ENCODE measurements at places on chromosomes 3 and 15.

- DNase-seq = no peak
Measured at GRCh38 chr3:114758831-114759699, 388.0 kb downstream of the ZBTB20 start.

GRCh38 chr15:84911879-84912660 is 27.6 kb downstream of the SLC28A1 start:
- no peak for DNase-seq

- no peak for DNase-seq
Measured at GRCh38 chr3:68220832-68221231, 566.4 kb upstream of the SUCLG2 start.

DNA sequence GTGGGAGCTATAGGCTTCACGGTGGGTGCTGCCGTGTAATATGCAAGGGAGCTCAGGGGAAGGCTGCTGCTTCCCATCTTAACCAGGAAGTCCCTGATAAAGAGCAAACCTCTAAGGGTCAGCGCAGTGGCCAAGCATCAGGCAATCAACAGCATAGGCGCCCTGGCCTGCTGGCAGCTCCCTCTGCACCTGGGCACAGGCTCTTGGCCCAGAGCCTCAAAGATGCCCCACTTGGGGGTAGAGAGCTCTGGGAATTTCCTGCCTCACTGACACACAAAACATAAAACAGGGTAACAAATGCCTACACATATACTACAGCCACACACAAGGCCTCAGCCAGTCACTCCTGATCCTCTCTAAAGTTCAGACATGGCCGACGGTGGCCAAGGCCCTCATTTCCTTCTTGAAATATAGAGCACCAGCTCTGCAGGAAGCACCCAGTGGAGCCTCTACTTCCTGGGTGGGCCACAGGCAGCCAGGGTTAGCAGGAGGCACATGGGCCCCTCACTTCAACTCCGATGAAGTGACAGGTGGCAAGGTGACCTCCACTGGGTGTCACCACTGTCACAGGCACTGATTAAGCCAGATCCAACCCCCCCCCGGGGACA is 20.5 kb downstream of the SLC41A3 start:
- DNase-seq = no peak

GRCh38 chr3:12356996-12357395 is 68.1 kb downstream of the PPARG start:
- DNase-seq = no peak

DNA sequence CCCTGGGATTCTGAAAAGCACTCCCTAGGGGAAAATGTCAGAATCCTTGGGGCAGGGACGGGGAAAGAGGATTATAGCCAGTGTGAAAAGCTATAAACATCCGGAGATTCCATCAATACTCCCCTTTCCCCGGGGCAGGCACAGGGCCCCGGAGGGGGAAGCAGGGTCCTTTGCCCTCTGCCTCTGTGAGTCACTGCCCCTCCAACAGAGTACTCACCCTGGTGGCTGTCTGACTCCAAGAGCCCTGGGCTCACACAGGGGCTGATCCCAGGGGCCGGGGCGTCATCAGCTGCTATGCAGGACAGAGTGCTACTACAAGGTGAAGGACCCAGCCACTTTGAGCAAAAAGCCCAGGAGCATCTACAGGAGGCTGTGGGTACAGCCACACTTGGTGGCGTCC is 133.0 kb upstream of the PRR20G start:
- DNase-seq = no peak

DNA sequence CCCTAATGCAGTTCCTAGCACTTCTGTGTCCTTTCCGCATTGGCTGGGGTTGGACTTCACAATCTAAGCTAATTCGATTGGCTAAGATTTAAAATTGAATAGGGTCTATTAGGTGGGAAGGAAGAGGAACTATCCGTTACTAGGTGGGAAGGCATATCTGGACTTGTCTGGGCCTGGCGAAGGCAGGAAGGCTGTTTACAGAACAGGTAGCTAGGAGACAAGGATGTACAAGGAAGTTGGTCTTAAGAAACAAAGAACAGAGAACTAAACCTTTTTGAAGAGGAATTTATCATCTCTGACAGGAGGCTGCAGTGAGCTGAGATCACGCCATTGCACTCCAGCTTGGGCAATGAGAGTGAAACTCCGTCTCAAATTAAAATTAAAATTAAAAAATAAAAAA is 17.3 kb upstream of the ATG7 start:
- DNase-seq = no peak

- DNase-seq = no peak
Measured at GRCh38 chr3:187265461-187265955, 26.0 kb downstream of the MASP1 start.

DNA sequence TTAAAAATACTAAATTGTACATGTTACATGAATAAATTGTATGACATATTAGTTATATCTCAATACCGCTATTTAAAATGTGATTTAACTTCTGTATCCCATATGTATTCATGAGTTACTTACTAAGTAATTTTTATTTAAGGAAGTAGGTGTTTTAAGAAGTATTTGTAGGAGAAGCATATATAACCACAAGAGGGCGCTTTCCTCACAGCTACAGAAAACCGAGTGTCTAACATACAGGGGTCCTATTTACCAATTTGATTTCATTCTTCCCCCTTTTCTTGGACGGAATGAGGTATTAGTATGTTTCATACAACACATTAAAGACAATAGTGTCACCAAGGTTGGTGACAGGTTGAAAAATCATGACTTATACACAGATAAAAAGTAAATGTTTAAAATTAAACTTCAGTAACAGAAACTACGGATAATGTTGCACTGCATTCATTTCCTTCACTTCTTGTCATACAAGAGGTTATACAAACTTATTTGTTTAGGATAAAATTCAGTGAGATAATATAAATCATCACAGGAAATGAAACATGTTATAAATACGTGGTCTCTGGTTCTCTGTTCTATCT is 253.6 kb downstream of the MAGI1 start:
- DNase-seq = no peak

GRCh38 chr3:97793420-97794019 is 28.3 kb upstream of the CRYBG3 start:
- no peak for DNase-seq

DNA sequence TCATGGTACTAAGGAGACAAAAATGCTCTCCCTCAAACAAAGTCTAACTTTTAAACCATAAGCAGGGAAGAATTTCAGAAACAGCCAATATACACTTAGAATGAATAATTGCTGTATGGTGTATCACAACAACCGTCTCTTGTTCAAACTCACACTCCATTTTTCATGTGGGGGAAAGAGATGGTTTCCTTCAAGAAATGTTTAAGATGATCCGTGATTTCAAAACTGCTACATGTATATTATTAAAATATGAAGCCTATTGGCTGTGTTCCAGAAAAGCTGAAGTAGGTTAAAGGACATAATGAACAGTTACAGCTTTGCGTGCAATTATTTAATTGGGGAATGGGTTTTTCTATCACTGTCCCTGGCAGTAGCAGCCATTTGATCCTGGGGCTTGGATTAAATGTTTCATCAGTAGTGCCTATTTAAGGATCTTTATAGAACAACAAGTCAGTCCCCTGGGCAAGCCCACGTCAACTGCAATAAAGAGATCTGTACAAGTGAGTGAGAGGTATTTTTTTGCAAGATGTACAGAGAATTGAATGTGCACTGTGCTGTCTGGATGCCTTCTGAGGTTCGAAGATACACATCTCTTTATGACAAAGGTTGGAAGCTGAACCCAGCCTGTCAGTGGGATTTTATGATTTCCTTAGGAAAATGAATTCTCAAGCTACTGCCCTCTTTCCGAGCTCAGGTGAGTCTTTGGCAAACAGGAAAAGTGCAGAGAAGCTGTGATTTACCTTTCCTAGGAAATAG is 337.2 kb upstream of the RARB start:
- DNase-seq = no peak

GRCh38 chr3:24968036-24968435 is 460.0 kb upstream of the RARB start:
- no peak for DNase-seq

GRCh38 chr3:174737966-174738365 is 121.2 kb upstream of the NAALADL2 start:
- DNase-seq = no peak

DNA sequence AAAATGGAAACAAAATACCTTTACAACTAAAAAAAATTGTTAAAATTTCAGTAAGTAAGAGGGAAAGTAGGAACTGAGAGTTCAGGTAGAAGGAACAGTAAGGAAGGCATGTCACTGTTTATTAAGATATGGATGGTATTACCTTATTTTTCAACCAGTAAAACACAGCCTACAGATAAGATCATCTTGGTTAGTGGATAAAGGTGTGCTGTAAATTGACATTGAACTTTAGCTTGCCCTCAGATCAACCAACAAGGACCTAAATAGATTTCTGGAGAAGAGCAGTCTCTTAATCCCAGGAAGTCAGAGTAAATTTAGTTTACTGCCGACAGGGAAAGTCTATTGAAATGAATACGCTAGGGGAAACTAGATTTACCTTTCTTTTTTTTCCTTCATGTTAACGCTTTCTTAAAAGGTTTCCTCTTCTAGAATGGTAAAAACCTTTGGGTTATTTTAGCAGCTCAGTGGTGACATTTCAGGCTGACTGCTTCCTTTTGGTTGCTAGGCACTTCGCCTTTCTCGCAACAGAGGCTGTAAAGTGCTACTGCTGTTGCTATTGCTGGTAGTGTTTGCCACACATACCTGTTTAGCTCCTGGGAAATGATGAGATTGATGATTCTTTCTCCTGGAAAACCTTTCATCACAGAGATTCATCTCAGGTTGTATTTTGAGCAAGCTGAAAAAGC is 12.9 kb downstream of the DZIP3 start:
- no peak for DNase-seq

DNA sequence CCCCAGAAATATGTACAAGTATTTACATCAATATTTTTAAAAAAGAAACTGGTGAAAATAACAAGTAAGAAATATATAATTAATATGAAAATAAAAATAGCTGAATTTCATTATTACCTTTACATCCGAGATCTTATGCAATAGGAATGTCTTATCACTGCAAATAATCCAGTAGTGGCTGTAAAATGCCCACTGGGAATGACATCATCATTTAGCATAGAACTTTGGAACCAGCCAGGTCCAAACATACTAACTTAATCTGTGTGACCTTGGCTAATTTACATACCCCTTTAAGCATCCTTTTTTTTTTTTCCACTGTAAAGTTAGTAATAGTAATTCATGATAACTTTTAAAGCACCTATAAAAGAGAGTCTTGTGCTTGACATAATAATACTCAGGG is 611.7 kb downstream of the ZIC1 start:
- DNase-seq = no peak

- no peak for DNase-seq
Measured at GRCh38 chr3:147793841-147794240, 384.7 kb downstream of the ZIC1 start.

- no peak for DNase-seq
Measured at GRCh38 chr3:71997066-71997653, 212.2 kb upstream of the PROK2 start.

GRCh38 chr3:62011666-62012065 is 361.7 kb downstream of the FEZF2 start:
- no peak for DNase-seq

DNA sequence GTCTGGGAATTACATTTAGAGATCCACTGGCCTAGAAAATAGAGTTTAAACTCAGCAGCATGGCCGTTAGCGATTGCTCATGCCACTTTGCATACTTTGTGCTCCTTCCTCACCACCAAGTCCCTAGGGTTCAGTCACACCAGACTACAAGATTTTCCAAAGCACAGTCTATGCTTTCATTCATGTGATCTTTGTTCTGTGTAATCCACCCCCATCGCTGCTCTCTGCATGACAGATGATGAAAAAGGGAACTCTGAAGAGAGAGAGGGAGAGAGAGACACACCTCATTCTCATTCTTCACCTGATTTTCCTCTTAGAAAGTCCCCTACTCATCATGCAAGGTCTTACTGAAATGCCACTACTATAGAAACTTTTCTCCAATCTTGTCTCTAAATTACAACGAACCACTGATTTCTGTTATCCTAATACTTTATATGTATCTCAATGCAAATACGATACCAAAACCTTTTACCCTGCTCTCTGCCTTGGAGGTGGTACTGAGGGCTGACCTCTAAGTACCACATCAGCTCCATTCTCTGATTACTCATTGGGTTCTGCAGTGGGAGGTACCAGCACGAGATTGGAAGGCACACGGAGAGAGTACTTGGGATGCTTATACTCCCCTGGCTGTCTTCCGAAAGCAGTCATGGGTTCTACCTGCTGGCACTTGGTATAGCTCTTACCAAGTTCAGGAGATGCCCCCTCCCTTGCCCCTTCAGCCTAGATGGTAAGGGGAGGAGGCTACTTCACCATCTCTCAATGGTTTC is 1.1 kb upstream of the PARP15 start:
- no peak for DNase-seq

GRCh38 chr3:101478980-101479379 is 34.0 kb downstream of the SENP7 start:
- DNase-seq = no peak

DNA sequence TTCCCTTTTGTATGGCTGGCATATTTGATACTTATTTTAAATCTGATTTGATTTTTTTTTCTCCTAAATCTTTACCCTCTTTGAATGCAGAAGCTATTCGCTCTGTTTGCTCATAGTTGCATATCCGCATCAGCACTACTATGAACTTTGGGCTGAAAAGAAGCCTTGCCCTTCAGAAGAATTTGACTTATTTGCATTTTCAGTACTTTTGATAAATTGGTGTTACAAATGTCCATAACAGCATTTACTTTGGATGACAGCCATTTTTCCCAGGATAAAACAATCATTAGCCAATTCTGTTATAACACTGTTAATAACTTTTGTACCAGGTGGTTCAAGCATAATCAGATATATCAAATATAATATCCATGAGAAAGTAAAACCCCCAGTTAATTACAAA is 129.5 kb downstream of the PLCL2 start:
- no peak for DNase-seq

- no peak for DNase-seq
Measured at GRCh38 chr3:65030847-65031463, 343.2 kb upstream of the ADAMTS9 start.

DNA sequence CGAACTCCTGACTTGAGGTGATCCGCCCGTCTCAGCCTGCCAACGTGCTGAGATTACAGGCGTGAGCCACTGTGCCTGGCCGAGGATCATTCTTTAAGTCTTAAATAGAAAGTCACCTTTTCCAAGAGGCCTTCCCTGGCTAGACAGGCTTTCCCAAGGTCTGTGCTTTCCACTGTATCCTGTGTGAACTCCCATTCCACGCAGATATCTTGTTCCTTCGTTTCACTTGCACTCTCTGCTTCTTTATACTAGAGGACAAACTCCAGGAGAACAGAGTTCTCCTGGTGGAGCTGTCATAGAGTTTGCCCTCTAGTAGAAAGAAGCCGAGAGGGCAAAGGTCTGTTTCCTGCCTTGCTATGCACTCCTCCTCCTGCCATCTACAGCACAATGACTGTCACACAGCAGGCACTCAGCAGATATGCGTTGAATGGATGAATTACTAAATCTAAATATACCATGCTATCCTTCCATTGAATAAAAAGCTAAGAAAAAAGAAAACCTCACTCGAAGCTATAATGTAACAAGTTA is 211.2 kb downstream of the FOXP1 start:
- DNase-seq = no peak

- no peak for DNase-seq
Measured at GRCh38 chr3:9204253-9204992, 45.0 kb downstream of the SRGAP3 start.

GRCh38 chr3:140545756-140546155 is 132.1 kb upstream of the TRIM42 start:
- no peak for DNase-seq

GRCh38 chr3:43866529-43867353 is 176.0 kb downstream of the ABHD5 start:
- no peak for DNase-seq
